Testis (tissue), 5 donors: ENCODE measurements at places on chromosomes 11 and 22. TPM values are rescaled to one million over a fixed set of nuclear protein-coding genes. Genes with fewer than 3 reads are reported as not detected.

MPZL3 gene
- polyA plus RNA-seq: 3.4 TPM

PELI3 gene
- 10.2 TPM for polyA plus RNA-seq

MMP1 gene
- 0.21 TPM for polyA plus RNA-seq

H19 gene
- 328 TPM for polyA plus RNA-seq

DEPDC7 gene
- 47.7 TPM for polyA plus RNA-seq

SNX32 gene
- 4.9 TPM for polyA plus RNA-seq

CRYBB2 gene
- 2.4 TPM for polyA plus RNA-seq

FCHSD2 gene
- polyA plus RNA-seq: 44.0 TPM
